DND-41 (cell line): ENCODE measurements at places on chromosomes 16 and 17.

DNA sequence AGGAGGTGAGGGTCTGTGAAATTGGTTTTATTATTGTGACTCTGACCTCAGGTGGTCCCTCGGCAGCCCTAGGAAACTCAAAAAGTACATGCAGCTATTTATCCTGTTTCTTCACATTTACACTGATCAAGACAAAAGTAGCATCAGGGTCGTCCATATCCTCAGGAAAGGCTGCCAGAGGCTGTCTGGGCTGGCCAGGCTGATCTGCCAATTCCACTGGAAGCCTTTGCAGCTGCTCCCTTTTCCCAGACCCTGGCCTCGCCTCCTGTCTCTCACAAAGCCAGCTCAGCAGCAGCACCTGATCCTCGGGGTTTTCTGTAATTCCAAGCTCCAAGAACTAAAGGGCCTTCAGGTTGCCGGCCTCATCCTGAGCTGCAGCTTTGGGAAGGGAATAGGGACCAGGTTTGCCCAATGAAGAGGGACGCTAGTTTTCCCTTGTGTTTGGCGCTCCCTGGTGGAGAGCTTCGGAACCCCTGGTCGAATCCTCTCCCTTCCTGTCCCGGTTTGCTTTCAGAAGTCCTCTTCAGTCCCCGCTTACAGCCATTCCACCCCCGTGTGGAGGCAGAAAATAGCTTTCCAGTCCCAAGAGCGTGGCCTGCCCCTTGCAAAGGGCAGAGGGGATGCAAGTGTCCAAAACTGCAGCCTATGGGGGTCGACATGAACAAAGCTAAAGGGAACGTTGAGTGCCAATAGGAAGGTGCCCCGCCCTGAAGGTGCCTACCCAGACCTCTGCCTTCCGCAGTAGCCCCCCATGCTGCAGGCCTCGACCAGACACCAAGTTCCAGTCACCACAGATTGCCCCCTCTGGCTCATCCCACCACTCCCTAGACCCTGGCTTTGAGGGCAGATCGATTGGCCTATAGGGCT, 13.4 kb downstream of the MFSD6L start:
- DNase-seq: peak; percentile 73

DNA sequence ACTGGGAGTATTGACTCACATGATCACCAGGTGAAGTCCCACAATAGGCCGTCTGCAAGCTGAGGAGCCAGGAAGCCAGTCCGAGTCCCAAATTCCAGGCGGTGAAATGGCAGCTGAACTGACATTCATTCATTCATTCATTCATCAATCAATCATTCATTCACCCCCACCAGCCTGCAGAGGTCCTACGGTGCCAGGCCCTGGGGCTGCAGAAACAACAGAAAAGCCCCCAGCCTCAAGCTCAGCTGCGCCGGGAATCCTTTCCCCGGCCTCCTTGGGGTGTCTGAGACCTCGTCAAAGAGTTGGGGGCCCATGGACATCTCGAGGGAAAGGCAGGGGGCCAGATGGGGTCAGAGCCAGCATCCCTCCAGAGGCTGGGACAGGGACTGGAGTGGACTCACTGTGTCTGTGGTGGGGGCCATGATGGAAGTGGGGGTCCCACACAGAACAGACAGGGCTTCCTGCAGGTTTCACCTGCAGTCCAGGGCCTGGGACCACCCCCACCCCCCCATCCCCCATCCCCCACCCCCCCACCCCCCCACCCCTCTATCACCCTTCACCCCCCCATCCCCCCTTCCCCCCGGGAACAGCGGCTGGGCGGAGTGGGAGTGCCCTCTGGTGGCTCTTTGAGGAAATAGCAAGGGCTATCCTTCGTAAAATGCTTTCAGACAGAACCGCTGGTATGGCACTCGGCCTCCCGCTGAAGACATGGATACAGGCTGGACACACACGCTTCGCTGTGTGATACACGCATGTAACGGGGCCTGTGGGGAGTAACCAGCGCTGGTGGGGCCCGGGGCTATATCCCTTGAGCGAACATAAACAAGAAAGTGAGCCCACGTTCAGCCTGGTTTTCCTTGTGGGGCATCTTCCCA, 8.5 kb upstream of the ZC3H18 start:
- DNase-seq: peak; percentile 55

DNA sequence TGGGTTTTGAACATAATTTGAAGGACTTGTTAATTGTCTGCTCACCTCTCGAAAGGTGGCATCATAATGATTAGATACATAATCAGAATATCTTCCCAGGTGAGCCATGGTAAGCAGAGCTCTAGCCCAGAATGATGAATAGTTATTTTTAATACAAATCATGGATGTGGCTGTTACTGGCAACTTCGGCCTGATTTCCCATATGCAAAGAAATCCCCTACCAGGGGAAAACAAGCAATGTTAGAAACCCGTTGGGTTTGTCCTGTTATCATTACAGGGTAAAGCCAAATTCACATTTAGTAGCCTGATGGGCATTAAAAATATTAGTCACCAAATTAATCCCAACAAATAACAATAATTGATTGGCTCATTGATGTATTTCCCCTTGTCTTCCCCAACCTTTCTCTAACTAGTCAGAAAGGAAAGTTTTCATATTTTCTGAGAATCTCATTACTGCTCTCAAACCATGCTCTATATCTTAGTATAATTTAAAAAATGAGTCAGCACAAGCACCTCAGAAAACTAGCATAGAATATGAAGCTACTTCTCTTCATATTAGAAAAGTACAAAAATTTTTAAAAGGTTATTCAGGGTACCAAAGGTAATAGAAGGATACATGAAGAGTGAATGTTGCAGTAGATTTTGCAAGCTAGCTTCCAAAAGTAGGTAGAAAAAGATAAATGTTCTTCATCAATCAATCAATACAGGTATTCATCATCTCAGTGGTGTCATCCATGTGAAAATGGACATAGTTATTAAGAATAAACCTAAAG, 5.0 kb downstream of the STAT5B start:
- no peak for DNase-seq

GRCh38 chr17:57247913-57248312, 8.4 kb upstream of the MSI2 start:
- DNase-seq: no peak

- DNase-seq: no peak
These were observed 2.2 kb downstream of the HEATR9 start for GRCh38 chr17:35866341-35866950.

DNA sequence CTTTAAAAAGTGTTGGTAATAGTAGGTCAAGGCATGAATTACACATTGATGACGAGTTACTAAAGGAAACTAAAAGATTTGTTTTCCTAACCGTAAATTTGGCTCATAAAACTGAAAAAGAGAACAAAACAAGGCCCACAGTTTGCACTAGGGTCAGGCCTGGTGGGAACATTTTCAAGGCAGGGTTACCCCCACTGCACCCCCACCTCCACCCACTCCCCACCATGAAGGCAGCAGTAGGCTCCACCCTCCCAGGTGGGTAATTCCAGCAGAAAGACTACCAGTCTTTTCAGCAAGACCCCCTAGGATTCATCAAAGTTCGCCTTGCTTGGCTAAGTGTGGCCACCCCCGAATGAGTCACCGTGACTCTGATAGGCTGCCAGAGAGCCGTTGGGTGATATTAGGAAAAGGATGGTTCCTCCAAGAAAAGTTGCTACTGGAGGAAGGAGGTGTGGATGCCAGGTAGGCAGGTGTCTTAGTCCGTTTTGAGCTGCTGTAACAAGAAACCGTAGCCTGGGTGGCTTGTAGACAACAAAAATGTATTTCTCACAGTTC, 8.6 kb downstream of the DNAAF1 start:
- DNase-seq: no peak

GRCh38 chr16:57585051-57585687, 42.7 kb downstream of the ADGRG5 start:
- no peak for DNase-seq

GRCh38 chr17:64259922-64260321, 3.1 kb downstream of the TEX2 start:
- DNase-seq: no peak

DNA sequence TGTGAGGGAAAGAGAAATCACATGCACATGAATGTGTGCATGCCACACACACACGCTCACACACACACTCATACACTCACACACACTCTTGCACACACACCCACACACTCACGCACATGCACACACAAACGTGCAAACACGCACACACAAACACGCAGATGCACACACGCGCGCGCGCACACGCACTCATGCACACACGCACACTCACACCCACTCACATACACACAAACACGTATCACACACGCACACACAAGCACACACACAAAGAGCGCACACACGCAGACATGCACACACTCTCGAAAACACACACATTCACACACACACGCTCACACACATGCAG, 72.2 kb downstream of the GAS7 start:
- no peak for DNase-seq

DNA sequence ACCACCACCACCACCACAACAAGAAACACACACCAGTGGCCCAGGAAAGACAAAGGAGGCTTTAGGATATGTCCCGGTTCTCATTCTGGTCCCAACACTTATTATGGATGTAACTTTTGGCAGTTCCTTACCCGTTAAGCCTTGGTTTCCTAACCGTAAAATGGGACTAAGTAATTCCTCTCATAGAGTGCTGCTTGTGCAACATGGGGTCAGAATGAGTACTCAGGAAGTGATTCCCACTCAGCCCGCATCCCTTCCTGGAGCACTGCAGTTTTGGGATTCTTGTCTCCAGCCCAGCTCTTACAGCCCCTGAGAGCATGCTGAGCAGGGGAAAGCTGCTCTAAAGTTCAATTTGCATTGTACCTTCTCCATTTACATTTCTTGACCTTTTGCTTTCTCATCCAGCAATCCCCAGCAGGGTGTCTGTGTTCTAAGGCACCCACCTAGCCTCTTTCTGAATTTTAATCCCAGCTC, 262.6 kb downstream of the PRKCA start:
- no peak for DNase-seq

- peak; percentile 27 for DNase-seq
These were observed 8.7 kb upstream of the KAT7 start for GRCh38 chr17:49779739-49780231.

DNA sequence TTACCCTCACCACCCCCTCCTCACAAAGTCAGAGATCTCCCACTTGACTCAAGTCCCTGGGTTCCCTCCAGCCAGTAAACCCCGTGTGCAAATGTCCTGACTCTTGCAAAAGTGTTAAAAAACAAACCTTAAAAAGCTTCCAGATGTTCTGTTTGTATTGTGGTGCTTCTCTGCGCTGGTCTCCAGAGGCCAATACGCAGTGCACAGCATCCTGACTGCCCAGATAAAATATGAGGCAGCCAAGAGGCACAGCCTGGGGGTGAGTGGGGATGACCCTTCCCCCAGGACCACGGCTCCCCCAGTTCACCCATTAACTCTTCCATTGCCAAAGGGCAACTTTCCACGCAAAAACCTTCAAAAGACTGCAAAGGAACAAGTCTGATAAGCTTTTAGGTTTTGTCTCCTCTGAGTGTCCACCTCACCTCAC, 291.8 kb downstream of the SOX9 start:
- no peak for DNase-seq

DNA sequence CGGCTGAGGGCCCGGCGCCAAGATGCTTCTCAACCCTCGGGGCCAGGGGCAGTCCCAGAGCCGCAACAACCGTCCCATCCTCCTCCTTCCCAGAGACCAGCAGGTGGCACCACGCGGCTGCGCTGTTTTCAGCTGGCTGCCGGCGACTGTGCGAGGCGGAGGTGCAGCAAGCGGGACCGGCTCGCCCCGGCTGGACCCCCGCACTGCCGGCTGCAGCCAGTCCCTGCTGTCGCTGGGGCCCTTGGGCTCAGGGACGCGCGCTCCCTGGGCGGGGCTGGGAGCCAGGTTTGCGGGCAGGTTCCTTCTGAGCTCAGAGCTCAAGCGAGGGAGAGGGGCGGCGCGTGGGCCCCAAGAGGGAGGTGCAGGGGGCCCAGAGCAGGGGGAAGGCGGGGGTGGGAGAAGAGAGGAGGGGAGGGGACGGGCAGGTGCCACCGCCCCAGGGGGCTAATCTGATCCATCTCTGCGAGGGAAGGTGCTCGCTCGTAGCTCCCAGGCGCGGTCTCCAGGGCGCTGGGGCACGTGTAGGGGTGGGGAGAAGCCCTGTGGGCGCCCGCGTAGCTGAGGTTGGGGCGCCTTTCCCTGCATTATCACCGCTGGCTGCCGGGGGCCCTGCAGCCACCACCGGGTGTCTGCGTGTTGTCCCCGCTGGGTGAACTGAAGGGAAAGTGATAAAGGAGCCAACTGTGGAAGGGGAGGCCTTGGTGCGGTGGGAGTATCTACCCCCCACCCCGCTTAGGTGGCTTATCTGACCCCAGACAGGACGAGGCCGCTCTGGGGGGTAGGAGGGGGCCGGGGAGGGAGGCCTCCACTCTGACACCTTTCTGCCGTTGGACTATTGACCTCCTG, 24.2 kb downstream of the STAT5A start:
- DNase-seq: peak; percentile 82
